ENCODE measurements at places on chromosomes 6 and 20.

DNA sequence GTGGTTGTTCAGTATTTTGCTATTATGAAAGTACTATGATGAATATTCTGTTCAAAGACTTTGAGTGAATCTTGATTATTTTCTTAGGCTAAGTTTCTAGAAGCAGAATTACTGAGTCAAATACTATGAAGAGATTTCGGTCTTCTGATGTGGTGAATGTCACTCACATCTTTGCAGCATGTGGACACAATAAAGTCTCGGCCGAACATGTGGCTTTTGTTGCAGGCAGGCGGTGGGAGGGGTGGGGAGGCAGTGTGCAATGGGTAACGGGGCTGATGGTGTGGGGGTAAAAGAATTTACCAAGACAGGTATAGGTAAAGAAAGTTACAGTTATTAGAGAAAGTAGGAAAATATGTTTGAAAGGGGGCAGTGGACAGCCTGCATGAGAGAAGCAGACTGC is 156.4 kb upstream of the DTNBP1 start:
- no peak for DNase-seq

GRCh38 chr6:58198301-58198700 is 880.9 kb downstream of the PRIM2 start:
- no peak for DNase-seq

DNA sequence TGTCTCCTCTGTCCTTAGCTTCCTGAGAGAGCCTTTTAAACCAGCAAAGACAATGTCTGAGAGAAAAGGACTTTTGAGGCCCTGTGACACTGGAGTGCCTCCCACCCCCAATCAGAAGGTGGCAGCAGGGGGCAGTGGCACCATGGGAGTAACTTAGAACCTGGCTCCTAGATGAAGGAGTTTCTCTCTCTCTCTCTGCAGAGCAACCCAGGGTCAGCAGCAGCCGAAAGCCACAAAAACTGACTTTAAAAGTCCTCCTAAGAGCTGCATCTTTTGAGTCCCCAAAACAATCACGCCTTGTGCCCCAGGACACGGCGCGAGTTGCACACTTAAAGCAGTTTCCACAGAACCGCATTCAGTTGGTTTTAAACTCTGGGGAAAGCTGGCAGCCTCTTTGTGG is 5.3 kb upstream of the TCP11 start:
- no peak for DNase-seq

DNA sequence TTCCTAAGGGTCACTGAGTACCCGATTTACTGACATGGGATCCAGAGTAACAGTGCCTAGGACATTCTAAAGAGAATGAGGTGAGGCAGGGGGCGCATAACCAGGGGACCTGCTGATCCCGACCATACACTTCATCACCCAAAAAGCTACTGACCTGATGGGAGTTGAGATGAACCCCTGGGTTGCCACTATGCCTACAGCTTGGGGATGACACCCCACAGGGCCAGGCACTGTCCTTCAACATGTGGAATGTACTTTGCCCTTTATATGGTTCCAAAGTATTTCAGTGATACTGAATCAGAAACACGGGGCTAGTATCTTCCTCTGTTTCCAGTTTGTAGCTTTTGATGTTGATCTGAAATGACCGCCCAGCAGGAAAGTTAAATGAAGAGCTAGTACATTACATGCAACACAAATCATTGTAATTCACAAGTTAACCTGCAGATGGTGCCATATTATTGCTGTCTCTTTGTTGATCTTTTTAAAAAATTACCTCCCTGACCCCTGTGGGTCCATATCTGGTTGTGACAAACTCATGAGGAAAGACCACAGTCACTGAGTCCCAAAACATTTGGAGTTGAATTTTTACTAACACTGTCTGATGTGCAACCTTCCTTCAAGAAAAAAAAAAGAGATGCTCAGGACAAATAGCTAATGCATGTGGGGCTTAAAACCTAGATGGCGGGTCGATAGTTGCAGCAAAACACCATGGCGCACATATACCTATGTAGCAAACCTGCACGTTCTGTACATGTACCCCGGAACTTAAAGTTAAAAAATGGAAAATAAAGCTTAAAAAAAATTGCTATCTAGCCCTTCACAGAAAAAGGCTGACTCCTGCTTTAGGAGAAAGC is 42.7 kb upstream of the GCNT2 start:
- no peak for DNase-seq

- DNase-seq, result no peak
Observed at GRCh38 chr6:130161683-130162404, 60.9 kb downstream of the SAMD3 start.

- DNase-seq, result no peak
Observed at GRCh38 chr6:90790696-90791095, 203.8 kb upstream of the MAP3K7 start.

GRCh38 chr6:40427196-40427595 is 160.0 kb downstream of the LRFN2 start:
- no peak for DNase-seq

GRCh38 chr6:39441986-39442385 is 119.5 kb upstream of the KCNK16 start:
- DNase-seq, result no peak

DNA sequence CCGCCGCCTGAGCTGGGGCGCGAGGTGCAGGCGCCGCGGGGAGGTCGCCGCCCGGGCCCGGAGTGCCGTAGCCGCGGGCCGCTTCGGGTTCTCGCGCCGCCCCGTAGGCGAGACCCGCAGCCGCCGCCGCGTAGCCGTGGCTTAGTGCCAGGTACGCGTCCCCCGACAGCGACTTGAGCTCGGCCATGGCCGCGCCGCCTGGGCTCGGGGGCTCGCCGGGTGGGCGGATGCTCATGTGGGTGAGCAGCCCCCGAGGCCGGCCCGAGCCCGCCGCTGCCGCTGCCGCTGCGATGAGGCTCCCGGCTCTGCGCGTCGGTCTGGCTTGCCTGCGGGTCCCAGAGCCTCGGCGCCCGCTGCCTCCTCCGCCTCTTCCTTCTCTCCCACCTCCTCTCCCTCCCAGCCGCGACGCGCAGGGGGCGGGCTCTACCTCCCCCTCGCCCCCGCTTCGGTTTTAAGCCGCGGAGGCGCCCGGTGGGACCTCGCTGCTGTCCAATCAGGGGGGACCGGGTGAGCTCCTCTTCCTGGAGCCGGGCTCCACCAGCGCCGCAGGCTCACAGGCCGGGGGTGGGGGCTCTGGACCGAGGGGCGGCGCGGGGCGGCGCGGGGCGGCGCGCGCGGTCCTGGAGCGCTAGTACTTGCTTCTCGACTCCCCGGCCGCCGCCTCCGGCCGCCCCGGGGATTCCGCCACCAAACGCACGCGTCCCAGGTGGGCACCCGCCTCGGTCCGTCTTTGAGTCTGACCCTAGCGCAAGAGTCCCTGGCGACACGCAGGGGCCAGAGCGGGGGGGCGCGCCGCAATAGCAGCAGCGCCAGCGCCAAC is at the start of gene BHLHE23:
TSS of gene BHLHE23 (minus strand) at position 425 of the 820 bp plus-strand sequence. CDS start at position 235, 190 bp downstream.
- no peak for DNase-seq

DNA sequence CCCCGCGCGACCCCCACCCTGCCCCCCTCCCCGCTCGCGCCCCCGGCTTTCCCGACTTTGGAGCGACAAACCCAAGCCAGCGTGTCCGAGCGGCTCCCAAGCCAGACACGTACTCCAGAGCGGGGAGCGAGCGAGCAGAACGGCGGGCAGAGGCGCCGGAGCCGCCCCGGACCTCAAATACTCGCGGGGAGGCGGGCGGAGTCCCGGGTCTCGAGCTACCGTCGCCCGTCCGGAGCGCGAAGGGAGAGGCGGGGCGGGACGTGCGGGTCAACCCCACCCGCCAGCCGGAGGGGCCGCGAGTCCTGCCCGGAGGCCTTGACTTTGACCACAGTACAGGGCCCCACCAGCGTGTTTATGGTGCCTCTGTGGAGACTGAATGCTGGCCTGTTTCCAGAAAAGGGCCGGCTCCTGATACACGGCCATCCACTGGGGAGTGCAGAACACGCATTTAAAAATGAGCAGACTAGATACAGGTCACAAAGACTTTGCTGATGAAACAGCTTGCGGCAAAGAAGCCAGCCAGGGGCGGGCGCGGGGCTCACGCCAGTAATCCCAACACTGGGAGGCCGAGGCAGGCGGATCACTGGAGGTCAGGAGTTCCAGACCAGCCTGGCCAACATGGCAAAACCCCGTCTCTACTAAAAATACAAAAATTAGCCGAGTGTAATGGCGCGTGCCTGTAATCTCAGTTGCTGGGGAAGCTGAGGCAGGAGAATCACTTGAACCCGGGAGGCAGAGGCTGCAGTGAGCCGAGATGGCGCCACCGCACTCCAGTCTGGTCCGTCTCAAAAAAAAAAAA is at the start of gene SERPINB6:
TSS of gene SERPINB6 (minus strand) at position 148 of the 799 bp plus-strand sequence. CDS start 12,235 bp downstream, outside the sequence.
- peak; percentile 4 for DNase-seq

- no peak for DNase-seq
Observed at GRCh38 chr20:45465491-45466266, 3.9 kb upstream of the WFDC2 start.

DNA sequence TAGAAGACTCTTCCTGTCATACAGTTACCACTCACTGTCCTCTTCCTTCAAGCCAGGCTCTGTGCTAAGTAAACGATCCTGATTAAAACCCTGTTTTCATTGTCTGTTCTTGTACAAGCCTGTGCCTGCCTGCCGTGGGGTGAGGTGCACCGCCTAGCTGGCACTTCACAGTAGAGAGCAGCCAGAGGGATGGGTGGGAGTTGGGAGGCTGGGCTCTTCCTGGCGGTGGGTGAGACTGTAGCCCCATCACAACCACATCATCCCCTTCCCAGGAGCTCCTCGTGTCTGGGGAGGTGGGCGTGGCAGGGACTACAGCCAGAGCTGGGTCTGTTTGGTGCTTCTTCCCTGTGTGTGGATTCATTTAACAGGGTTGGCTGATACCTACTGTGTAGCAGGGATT is 382.0 kb downstream of the TAF4 start:
- DNase-seq, result no peak

DNA sequence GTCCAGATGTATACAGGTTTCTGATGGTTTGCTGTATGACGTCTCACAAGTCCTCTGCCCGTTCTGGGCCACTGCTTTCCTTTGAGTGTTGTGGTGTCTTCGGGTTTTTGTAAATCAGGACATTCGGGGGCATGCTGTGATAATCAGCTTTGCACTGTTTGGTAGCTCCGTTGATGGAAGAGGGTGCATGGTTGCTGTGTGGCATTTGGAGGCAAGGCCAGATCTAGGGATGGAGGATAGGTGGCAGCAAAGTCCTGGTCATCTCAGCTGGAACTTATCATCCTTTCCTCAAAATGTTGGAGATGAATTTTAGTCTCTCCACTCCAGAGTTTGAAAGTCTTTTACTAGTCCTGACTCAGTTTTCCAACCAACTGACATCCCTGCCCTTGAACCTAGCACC is 91.0 kb downstream of the SCP2D1 start:
- no peak for DNase-seq

DNA sequence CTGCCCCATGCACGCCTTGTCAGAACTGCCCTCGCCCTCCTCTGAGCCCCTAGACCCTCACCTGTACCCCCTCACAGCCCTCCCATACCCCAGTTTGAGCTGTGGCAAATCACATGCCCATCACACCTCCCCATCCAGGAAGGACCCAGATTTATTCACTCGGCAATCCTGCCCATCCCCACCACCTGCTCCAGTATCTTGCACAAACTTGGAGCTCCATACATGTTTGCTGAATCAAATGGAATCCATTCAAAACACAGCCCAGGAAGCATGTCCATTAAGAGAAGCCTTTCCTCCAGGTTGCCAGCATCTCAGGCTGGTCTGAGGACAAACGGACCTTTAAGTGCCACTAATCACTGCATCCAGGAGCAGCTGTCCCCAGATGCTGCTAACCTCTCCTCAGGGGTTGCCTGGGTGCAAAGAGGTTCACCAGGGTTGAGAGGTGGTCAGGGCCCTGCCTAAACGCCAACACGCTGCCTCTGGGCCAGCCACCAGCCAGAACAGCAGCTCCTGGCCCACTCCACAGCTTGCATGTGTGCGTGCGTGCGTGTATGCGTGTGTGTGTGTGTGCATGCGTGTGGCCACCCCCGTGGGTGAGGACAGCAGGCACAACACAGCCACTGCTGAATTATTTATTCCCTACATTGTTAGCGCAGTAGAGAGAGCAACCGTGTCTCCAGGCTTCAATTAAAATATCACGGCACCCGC is 31.0 kb downstream of the GRM4 start:
- no peak for DNase-seq

DNA sequence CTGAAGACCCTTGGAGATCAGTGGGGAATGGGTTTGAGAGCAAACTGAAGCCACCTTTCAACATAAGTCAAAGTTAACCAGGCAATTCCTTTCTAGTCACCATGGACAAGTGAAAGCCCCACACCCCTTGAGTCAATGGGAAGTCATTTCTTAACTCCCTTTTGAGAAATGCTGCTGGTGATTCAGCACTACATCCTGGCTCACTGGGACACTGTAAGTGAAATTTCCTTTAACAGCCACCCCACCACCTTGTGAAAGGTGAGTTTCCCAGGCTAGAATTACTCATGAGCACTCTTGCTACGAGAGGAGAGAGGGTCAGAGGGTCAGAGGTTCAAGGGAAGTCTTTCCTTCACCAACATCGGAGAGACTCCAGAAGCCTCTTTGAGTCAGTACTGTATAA is 93.3 kb upstream of the MARCKS start:
- DNase-seq, result no peak

- DNase-seq, result no peak
Observed at GRCh38 chr20:45470937-45471336, 1.4 kb downstream of the WFDC2 start.

GRCh38 chr6:150443621-150444020 is 74.8 kb downstream of the IYD start:
- DNase-seq, result no peak

GRCh38 chr20:59718071-59718470 is 113.7 kb downstream of the PHACTR3 start:
- no peak for DNase-seq

GRCh38 chr20:63031251-63032014 is 24.7 kb upstream of the BHLHE23 start:
- no peak for DNase-seq

- DNase-seq, result no peak
Observed at GRCh38 chr6:3340358-3340802, 81.6 kb downstream of the PSMG4 start.

DNA sequence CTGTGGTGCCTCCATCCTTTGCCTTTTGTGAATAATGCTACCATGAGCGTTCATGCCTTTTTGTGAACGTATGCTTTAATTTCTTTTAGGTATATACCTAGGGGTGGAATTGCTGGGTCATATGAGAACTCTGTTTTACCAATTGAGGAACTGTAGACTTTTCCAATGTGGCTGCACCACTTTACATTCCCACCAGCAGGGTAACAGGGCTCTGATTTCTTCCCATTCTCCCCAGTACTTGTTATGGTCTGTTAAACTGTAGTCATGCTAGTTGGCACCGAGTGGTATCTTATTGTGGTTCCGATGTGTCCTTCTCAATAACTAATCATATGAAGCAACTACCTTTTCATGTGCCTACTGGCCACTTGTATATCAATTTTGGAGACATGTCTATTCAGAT is 312.1 kb downstream of the GMDS start:
- no peak for DNase-seq

DNA sequence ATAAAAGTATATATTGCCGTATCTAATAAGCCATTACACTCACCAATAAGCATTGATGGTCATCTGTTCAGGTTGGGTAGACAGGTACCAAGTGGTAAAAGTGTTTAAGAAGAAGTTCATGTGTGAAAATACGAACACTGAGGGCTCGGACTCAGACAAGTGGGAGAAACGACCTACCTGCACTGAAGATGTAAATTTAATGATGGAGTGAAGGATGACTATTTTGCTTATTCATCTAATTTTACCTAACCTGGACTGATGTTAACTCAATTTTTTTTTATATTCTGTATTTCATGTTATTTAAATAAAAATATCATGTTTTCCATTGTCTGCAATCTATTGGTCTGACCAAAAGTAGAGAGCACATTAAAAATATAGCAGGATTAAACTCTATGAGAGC is 469.1 kb upstream of the BTBD3 start:
- no peak for DNase-seq

GRCh38 chr6:166354143-166354542 is 11.8 kb upstream of the SFT2D1 start:
- no peak for DNase-seq

GRCh38 chr6:156883497-156884252 is 106.5 kb downstream of the ARID1B start:
- DNase-seq, result no peak
